ENCODE measurements at places on chromosomes 11 and 22.

DNA sequence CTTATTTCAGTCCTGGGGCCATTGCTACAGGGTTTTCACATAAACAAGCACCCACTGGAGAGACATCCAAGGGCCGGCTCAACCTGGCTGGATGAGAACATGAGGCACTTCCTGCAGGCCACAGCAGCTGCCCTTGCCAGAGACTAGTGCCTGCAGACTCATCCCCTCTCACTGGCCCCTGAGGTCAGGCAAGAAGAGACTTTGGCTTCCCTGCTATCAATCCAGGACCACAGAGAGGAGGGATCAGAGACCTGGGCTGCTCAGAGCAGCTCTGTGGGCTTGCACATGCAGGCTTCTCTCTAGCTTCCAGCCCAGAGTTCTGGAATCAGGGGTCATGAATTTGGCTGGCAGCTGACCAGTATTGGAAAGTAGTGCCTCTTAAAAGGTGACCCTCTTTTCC, 79.5 kb downstream of the CABIN1 start:
- DNase-seq = no peak

- no peak for DNase-seq
Measured at GRCh38 chr11:44579302-44579761, 13.9 kb downstream of the CD82 start.

GRCh38 chr11:35980686-35981390, 37.0 kb downstream of the LDLRAD3 start:
- DNase-seq = no peak

DNA sequence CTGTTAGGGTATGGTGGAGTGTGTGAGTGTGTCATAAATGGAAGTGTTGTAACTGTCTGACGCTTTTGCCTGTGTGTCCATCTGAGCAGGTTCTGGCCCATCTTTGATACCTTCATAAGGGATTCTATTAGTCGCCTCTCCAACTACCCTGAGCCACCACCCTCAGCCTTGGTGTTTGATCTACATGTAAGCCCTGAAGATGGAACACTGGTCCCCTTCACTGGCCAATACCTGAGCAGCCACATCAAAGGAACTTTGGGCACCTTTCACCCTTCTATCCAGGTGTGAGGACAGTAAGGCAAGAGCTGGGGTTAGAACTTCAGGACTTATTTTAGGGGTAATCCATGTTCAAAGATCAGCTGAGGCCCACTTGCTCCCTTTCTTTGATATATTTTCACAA, 51.0 kb downstream of the DNHD1 start:
- no peak for DNase-seq

GRCh38 chr11:10050561-10050960, 243.5 kb downstream of the SBF2 start:
- no peak for DNase-seq

DNA sequence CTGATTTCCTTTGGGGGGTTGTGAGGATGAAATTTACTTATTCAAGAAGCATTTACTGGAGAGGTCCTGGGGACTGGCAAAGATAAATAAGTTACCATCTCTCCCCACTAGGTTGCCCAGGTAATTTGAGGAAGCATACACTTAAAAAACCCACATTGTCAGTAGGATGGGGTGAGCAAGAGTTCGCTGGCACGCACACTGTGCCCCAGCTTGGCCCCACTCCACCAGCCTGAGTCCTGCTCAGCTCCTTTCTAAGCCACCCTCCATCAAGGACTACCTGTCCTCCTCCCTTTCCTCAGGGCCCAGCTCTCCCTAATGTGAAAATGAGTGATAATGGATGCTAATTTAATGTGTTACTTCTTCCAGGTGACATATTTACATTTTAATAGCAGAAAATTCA, 216.5 kb upstream of the PLET1 start:
- DNase-seq = no peak
